ENCODE measurements at places on chromosomes 6 and 20. TPM values are rescaled to one million over a fixed set of nuclear protein-coding genes. Genes with fewer than 3 reads are reported as not detected.

OR2J1 gene
- not detected for total RNA-seq

DNA sequence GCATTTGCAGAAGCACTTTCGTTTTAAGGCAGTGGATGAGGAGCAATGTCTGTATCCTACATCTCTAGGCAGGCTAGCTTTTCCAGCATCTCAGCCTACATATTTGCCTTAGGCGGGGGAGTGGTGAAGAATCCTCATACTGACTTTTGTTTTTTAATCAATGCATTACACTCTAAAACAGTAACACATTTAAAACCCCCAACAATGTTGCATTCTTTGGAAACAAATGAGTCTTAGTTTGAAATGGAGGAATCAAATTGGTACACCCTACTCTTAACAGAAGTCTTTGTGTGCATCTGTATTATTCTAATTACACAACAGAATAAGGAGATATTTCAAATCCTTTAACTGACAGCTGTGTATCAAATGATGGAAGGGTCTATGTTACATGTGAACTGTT is 9.0 kb downstream of the NKAIN2 start:
- peaks cover 5% of the 10 kb centered on the region for H3K4me1 ChIP-seq
- H3K27me3 ChIP-seq = peaks cover 12% of the 10 kb centered on the region
- no peak overlapping the region for H3K27ac ChIP-seq
- no peak for DNase-seq
- H3K4me3 ChIP-seq = no peak overlapping the region
- H3K36me3 ChIP-seq = no peaks in the 10 kb centered on the region

DNA sequence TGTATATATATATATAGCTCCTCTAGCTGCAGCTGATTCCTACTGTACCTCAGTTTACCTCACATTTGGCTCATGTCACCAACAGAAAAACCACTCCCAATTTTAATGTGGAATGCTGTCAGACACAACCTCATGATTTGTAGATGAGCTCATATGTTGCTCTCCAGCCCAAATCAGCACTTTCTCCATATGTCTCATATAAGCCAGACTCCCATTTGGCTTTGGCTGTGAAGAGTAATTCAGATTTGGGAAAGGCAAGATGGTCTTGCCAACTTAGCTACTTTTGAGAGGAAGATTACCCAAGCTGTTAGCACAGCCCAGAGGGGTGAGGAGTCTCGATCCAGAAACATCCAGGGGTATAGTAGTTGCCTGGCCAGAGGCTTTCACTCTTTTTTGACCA is 342.2 kb upstream of the NT5E start:
- DNase-seq = no peak
- H3K27me3 ChIP-seq = no peaks in the 10 kb centered on the region
- H3K36me3 ChIP-seq = no peaks in the 10 kb centered on the region
- no peak overlapping the region for H3K27ac ChIP-seq
- no peaks in the 10 kb centered on the region for H3K4me1 ChIP-seq

DNA sequence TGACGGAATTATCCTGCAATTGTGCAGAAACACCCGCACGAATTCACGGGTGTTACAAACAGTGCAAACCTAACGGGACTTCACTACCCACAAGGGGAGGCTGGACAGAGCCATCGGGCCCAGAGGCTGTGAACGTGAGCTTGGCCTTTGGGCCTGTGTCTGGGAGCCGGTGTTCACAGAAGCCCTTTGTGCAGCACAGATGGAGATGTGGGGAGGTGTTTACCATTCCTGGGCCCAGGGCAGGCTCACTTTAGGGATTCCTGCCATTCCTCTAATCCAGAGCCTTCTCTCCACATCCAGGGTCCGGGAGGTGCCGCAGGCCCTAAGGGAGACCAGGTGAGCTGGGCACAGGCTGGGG is 15.0 kb downstream of the COL9A3 start:
- no peak for DNase-seq
- peaks cover 4% of the 10 kb centered on the region for H3K36me3 ChIP-seq
- H3K4me3 ChIP-seq = no peak overlapping the region
- H3K27ac ChIP-seq = no peak overlapping the region

DNA sequence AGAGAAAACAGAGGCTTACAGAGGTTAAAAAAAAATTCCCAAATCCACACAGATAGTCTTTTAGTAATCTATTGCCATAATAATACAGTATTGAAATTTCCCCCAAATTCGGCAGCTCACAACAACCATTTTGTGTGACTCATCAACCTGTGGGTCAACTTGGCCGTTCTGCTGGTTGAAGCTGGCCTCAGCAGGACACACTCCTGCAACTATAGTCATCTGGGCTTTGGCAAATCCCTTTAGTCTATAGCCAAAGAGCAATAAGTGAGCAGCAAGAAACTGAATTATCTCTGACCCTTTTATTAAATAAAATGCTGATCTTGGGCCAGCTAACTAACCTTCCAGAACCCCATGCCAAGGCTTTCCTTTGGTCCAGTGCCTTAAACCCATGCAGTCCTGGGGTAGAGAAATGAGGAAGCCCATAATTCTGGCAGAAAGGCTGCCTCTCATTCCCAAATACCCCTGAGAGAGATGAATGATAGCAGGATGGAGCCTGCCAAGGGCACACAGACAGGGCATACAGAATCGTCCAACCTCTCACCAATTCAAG is 17.2 kb upstream of the SNAP25 start:
- peaks cover 4% of the 10 kb centered on the region for H3K27me3 ChIP-seq
- H3K4me1 ChIP-seq = no peaks in the 10 kb centered on the region
- no peak overlapping the region for H3K4me3 ChIP-seq
- no peak for DNase-seq
- no peak overlapping the region for H3K27ac ChIP-seq

DNA sequence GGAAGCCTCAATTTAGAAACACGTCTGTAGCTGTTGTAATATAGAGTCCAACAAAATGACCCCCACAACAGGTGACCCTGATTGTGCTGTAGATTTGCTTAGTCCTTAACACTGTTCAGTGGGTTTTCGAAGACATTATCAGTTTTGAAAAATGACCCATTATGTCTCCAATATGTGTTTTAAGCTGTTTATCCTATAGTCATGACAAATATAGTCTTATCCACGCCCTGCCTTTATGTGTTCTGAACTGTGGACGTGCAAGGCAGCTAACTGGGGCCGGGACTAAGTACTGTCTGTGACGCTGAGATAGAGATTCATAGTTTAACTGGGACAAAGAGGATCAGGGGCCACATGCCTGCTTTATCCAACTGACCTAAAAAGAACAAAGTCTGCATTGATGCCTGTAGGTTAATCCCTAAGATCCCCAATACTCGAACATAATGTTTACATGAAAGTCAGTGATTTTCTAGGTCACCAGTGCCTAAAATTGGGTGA is 192.4 kb downstream of the CD83 start:
- H3K27ac ChIP-seq = peak overlapping the region; percentile 93
- H3K36me3 ChIP-seq = no peaks in the 10 kb centered on the region
- H3K27me3 ChIP-seq = no peaks in the 10 kb centered on the region
- peaks cover 74% of the 10 kb centered on the region for H3K4me1 ChIP-seq
- no peak overlapping the region for H3K4me3 ChIP-seq
- DNase-seq = no peak
